Fibroblast of upper back skin (primary cell): ENCODE measurements at places on chromosomes 7 and 10.

- no peak for DNase-seq
Observed at GRCh38 chr7:107847168-107847835, 43.7 kb upstream of the DLD start.

- peak; percentile 16 for DNase-seq
Observed at GRCh38 chr10:76581506-76582256, 1055.9 kb downstream of the KCNMA1 start.

GRCh38 chr10:23404461-23404980, 34.4 kb upstream of the OTUD1 start:
- DNase-seq = no peak

DNA sequence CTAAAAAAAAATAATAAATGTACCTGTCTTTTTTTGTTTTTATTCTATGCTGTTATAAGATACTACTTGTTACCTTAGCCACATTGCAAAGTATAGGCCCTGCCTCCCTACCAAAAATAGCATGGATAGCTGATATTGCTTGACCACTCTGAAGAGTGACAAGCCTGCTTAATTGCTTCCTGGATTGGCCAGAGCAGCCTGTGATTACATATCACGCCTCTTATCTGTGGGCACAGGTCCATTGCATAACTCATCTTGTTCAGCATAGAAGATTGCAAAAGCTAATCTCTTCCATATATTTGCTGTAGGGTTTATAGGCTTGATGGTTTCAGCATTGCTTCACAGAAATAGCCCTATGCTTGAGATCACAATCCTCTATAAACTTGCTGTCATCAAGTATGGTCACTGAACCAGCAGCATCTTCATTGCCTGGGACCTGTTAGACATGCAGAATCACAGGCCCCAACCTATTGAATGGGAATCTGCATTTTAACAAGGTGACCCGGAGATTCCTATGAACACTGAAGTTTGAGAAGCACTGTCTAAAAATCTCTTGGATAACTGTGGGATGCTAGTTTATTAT, 280.8 kb upstream of the CDC14C start:
- DNase-seq = no peak

- DNase-seq = peak; percentile 80
Observed at GRCh38 chr10:17273403-17273802, 45.4 kb downstream of the VIM start.

GRCh38 chr10:105797234-105797890, 1156.3 kb downstream of the SORCS3 start:
- DNase-seq = peak; percentile 35

GRCh38 chr10:83680470-83680891, 458.8 kb upstream of the GHITM start:
- DNase-seq = no peak

DNA sequence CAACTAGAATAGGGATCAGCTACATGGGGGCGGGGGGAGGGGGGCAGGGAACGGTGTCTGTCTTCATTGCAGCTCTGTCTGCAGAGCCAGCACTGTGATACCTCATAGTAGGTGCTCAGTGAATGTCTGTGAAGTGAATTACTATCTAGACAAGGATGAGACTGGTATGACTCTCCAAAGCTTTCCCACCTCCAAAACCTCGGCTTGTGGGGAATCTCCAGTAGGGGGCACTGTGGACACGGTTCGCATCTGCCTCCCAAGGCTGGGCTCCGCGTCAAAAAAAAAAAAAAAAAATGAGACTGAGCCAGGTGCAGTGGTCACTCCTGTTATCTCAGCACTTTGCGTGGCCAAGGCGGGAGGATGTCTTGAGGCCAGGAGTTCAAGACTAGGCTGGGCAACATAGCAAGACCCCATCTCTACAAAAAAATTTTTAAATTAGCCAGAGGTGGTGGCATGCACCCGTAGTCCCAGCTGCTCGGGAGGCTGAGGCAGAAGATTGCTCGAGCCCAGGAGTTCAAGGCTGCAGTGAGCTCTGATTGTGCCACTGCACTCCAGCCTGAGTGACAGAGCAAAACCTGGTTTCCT, 9.6 kb downstream of the TRIM56 start:
- DNase-seq = peak; percentile 70

- DNase-seq = no peak
Observed at GRCh38 chr7:97001221-97001620, 4.1 kb upstream of the DLX6 start.

DNA sequence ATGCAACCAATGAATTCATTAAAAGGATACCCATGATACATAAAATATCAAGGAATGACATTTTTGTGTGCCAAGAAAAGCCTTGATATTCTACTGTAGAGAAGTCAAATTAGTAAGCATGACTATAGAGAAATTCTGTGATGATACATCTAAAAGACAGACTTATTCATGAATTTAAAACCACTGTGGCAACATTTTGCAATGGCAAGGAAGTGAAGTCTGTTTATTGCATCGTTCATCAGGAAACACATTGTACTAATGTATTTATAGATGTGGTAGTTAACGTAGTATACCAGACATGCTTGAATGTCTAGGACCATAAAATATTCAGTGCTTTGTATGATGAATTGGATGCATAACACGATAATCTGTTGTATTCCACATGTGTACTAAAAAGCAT, 9.3 kb upstream of the CLEC5A start:
- DNase-seq = no peak

GRCh38 chr7:44289341-44290251, 35.8 kb downstream of the CAMK2B start:
- DNase-seq = no peak

DNA sequence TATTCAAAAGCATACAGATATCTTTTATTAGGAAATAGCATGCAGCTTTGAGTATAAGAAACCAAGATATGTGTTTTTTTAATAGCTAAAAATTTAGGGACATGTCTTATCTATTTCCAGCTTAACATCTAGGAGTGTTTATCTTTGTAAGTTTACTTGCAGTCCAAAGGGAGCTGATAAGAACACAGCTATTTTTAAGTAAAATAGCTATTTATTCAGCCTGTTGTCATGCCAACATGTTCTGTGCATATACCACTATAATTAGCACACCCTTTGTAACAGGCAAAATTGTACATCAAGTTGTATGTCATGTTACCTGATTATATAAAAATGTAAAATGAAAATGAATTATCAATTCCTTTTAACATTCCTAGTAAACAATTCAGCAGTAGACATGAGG, 29.6 kb downstream of the FAM133B start:
- no peak for DNase-seq

GRCh38 chr7:121824276-121824675, 48.7 kb upstream of the PTPRZ1 start:
- no peak for DNase-seq

DNA sequence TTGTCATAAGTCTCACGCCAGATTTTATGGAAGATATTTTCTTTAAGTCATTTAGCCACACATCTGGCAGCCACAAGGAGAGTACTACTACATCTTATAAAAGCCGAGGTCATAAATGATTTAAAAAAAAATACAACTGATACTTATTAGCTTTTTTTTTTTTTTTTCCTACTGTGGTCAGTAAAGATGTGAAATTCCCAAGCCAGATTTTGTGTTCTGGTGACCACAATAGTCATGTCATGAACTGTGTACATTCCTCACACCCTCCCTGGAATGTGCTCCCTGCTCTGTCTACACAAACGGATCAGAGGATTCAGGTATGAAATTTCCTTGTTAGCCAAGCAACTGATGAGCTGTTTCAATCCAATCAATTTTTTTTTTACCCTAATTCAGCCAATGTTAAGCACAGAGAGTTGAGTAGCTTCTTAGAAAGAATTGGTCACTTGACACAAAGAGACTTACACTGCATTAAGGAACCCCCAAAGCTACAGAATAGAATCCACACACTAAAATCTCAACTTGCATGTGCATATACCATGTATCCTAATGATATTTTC, 54.7 kb downstream of the CHRM2 start:
- peak; percentile 76 for DNase-seq

DNA sequence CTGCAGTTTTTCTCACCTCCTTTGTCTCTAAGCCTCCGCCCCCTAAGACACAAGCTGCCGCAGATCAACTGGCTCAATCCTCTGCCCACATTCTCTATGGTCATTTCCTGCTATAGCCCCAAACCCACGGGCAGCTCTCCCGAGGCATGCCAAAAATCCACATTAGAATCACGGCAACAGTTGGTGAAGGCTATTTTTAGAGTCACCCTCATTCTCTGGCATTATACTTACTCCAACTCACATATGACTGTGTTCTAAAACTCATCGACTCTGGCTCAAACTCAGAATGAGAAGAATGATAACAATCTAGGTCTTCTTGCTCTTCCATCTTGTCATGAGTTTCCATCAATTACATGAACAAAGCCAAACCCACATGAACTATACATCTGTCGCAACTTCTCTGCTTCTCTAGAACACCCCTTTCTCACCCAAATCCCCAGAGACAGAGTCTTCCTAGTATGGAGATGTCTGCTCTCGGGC, 10.9 kb upstream of the KIAA1549 start:
- DNase-seq = peak; percentile 62

DNA sequence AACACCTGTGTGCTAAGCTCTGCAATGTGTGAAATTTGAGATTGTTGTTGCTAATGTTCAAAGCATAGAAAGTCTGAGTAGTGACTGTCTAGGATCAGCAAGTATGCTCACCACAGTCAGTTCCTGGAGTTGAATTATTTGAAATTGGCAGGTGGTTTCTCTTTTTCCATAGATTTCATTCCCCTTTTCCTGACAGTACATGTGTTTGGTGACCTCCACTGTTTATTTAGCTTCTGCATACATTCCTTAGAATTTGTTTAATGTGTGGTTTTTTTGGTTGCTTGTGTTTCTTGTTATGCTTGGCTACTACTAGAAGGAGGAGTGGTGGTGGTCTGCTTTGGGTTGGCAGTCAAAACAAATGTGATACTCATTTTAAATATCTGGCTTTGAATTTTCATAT, 52.3 kb downstream of the FOXP2 start:
- peak; percentile 37 for DNase-seq

DNA sequence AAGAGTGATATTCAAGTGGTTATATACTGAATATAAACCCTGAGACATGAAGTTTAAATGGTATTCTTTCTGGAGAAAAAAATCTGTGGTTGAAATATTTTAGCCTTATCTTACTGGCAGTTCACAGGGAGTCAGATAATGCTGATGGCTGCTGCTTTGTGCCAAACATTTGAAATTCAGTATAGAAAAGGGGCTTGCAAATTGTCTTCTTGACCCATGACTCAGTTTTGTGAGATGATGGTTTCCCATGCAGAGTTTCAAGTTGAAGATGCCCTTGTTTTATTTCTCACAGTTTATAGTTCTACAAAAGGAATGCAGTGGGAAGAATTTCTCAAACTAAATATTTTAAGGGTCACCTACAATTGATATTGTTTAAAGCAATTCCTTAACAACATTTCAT, 251.1 kb upstream of the MEOX2 start:
- DNase-seq = peak; percentile 47

GRCh38 chr10:52334595-52334994, 20.5 kb downstream of the DKK1 start:
- DNase-seq = peak; percentile 42

DNA sequence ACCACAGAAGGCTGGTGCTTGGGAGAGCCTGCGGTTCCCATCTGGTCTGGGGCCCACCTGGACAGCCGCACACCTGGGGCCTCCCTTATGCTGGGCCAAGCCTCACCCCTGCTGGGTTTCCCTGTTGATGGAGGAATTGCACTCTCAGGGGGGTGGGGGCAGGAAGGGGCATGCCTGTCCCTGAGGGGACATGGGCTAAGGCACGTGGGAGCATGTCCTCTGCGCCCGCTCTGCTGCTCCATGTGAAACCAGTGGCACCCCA, 43.4 kb downstream of the OAT start:
- no peak for DNase-seq

DNA sequence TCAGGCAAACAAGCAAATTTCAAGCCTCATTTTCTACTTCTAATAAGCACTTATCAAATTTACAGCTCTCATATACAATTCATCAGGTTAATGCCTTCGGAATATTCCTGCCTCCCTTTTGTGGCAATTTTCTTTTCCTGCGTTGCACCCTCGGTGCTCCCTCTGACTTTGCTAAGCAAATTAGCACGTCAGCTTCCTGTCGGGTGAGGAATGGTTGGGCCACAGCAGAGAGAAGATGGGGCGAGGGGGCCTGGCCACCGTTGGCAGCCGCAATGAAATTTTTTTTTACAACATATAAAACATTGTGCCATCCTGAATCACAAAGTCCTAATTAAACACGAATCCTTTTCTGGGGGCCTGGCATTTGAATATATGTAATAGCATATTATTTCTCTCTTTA, 28.1 kb downstream of the ELFN1 start:
- no peak for DNase-seq

- no peak for DNase-seq
Observed at GRCh38 chr10:11462071-11462470, 149.4 kb downstream of the USP6NL start.

- no peak for DNase-seq
Observed at GRCh38 chr10:35559416-35559815, 45.7 kb upstream of the GJD4 start.

- no peak for DNase-seq
Observed at GRCh38 chr7:46143949-46144917, 223.2 kb upstream of the IGFBP3 start.

DNA sequence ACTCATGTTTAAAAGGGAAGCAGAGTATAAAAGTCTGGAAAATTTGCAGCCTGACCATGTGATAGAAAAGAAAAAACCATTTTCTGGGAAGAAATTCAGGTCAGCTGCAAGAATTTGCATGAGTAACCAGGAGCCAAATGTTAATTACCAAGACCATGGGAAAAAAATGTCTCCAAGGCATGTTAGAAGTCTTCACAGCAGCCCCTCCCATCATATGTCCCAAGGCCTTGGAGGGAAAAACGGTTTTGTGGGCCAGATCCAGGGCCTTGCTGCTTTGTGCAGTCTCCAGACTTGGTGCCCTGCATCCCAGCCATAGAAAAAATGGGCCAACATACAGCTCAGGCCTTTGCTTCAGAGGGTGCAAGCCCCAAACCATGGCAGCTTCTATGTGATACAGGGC, 1019.6 kb upstream of the SORCS1 start:
- peak; percentile 18 for DNase-seq

GRCh38 chr7:2163600-2164555, 68.9 kb downstream of the MAD1L1 start:
- no peak for DNase-seq

DNA sequence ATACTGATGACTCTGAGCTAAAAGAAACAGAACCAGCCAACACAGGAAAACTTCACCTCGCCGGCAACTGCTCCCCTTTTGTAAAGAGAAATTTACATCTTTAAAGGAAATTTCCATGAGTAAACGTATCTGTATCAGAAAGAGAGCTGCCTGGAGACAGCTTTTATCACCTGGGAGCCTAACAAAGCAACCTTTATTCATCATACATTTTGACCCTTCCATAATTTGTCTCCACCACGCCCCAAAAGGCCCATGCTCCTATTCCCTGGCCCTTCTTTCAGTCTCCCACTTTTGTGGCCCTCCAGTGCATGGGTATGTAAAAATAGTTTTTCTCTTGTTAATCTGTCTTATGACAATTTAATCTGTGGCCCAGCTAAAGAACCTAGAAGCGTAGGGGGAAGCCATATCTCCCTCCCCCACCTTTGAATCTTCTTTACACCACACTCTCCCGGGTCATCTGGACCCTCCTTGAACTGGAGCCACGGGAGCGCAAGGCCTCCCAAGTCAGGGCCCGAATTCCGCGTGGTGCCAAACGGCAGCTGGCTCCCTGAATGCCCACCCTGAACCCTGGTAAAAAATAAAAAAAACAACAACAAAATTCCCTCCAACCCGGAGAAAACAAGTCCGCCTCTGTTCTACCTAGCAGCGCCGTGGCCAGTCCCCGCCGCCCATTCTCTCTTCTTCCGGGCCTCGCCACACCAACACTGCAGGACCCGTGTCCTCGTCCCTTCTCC, 15.4 kb upstream of the FKBP9 start:
- DNase-seq = no peak

GRCh38 chr7:42964849-42965805, 33.0 kb downstream of the MRPL32 start:
- no peak for DNase-seq
